Uterus (tissue), 4 donors: ENCODE measurements at places on chromosomes 11 and 22. TPM values are rescaled to one million over a fixed set of nuclear protein-coding genes. Genes with fewer than 3 reads are reported as not detected.

The DDX6 gene
- total RNA-seq: 63.0 TPM

GRCh38 chr11:108906329-108906728 lies 241.5 kb downstream of the DDX10 start:
- DNase-seq: no peak

DNA sequence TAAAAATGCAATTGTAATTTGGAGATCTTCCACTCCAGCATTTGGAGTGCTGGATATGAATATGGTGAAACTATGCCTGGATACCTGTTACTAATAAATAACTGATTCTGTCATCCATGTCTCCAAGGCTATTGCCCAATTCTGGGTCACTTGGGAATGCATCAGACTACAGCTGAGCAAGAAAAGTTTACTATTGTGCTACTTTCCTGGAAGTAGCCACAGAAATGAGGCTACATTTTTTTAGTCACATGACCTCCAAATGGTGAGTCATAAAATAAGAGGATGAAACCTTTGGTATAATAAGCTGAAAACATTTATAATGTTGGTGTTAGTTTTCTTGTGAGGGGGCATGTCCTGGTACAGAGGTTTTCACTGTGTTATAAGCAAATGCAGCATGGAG lies 44.4 kb downstream of the DCDC1 start:
- DNase-seq: no peak

DNA sequence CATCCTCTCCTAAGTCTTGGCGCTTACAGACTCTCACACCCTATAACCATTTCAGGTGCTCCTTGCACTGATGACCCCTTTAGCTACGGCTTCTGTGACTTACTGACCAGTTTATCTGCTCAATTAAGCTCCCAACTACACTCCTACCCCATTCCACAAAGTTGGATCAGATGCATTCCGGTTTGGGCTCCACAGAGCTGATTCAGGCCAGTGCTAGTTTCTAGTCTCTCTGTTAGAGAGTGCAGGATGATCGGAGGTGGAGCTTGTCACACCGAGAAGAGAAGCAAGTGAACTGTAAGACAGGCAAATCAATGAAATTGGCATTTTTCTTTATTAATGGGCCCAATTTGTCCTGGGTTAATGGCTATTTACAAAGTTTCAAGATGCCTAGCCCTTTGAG lies 436.8 kb upstream of the CADM1 start:
- no peak for DNase-seq

The SERPING1 gene
- 171 TPM for total RNA-seq

DNA sequence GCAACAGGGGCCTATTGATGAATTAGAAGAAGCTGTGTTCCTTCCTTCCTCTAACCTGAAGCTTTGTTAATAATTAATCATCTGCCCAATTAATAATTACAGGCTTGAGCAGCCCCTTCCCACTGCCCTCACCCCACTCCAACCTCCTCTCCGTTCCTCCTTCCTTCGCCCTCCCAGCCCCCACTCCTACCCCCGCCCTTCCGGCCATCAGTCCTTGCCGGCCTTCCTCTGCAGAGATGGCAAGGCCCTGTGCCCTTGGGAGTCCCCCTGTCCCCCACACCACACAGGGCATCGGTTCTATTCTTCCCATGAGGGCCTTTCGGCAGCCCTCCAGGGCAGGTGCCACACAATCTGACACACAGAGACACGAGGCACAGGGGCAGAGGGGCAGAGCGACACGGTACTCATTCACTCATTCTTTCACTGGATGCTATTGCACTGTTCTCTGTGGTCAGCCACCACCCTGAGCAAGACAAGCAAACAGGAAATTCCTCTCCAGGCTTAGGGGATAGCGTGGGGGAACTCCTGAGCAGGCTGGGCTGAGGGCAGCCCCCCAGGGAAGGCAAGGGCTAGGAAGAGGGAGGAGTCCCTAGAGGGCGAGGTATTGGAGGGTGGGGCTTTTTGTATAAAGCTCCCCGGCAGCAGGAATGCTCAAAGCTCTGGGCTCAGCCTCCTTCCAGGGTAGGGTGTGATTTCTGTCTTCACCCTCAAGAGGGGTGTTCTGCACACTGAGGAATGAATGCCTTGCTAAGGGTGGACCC lies 14.7 kb downstream of the MGAT3 start:
- no peak for DNase-seq

The APOBEC3B gene
- not detected for total RNA-seq

The VPREB1 gene
- not detected for total RNA-seq

The ADAMTS15 gene
- total RNA-seq: 9.9 TPM

The IL18 gene
- 6.8 TPM for total RNA-seq

DNA sequence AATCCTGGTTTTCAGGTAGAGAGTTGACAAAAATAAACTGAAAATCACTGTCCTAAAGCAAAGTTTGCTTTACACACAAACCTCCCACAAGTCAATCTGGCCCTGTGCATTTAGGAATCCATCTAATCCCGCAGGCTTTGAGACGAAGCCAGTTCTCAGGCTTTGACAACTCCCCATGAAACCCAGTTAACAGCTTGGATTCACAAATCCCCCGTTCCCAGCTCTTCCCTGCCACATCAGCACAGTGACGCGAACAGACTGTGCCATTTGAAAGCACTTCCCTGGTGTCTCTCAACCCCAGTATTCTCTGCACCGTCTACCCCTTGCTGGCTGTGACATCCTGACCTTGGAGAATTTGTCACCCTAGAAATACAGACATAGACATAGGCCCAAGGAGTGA lies 117.8 kb downstream of the OPCML start:
- no peak for DNase-seq

DNA sequence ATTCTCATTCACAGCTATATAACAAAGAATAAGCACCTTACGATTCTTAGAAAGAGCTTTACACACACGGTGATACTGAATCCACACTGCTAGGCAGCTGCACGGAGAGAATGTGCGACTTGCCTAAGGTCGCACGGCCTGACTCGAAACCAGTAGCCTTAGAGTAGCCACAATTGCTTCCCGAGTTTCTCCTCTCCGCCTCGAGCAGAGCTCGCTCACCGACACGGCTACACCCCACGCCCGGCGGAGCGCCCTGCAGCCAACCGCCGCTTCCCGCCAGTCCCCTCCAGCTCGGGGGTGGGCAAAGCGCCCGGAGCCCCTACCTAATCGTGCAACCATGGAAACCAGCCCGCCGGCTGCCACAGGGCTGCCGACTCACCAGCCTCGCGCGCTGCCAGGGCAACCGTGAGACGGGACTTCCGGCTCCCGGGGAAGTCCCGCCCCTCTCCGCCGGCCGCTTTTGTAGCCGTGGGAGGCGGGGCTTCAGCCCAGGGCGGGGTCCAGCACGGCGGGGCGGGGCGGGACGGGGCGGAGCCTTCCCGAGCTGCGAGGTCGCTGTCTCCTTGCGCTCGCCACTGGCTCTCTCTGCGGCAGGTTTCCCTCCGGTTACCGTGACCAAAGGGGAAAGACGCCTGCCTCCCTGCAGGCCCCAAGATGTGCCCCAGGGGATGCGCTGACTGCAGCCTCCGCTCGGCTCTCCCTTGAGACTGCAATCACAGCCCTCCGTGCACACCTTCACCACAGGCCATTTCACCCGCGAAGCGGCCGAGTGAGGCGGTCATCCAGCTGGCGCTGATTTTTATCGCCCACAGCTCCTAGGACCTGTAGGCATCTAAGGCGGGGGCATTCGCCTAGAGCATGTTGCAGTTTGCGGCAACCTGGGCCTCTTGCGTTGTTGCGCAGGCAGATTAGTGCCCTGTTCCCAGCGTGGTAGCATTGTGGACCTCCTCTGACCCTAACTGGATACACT lies 1.1 kb downstream of the BSCL2 start:
- DNase-seq: peak; percentile 96
